ENCODE measurements at places on chromosomes 11 and 22.
A peak's percentile ranks its signal among the peaks of the same experiment; 100 is the strongest.

- DNase-seq: no peak
Observed at GRCh38 chr11:15468466-15468865, 353.7 kb downstream of the INSC start.

GRCh38 chr11:46951864-46952263, 15.3 kb downstream of the CSTPP1 start:
- no peak for DNase-seq

- peak; percentile 59 for DNase-seq
Observed at GRCh38 chr11:115391160-115391559, 113.1 kb downstream of the CADM1 start.

GRCh38 chr11:16925561-16926065, 88.6 kb downstream of the PLEKHA7 start:
- no peak for DNase-seq

DNA sequence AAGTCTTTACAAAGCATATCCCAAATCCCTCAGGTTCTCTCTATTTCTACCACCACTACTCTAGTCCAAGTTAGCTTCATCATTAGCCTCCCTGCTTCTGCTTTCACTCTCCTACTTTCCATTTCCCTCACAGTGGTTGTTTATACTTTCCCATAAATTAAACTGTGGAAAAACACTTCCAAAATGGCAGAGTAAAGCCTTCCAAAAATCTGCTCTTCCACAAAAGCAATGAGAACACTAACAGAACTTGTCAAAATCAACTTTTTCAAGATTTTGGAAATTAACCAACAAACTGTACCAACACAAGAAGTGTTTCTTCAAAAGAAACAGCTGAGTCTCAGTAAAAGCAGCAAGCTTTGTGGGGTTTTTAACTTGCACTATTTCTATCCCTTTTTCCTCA, 71.8 kb downstream of the TTC28 start:
- DNase-seq: no peak

- no peak for DNase-seq
Observed at GRCh38 chr11:45087086-45087899, 59.1 kb upstream of the PRDM11 start.

- DNase-seq: no peak
Observed at GRCh38 chr11:96373826-96374225, 15.9 kb downstream of the CCDC82 start.

DNA sequence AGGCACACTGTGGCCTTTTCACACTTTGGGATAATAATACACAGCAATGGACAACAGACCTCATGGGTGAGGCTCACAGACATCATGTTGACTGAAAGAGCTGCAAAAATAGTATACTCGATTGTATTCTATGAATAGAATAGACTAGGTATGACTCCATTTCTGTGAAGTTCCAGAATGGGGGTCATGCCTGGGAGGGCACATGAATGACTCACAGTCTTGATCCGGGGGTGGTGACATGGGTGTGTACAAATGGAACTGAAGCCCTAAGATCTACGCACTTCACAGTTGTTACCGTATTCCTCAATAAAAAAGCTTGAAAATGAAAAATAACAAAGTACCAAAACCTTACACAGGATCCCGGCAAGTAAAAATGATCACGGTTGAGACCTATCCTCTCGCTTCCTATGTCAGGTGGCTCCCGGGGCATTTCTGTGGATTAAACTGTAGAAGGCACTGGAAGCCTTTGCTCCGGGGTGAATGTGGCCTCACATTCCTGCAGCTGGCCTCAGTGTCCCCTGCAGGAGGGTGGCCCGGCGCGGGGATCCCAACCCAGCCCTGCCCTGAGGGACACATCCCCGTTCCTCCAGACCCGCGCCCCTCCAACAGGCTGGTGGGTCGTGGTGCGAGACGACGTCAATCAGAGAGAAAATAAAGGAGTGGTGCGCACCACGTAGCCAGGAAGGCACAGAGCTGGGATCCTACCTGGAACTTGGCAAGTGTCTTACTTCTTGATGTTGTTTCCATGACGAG, 75.9 kb downstream of the NECTIN1 start:
- DNase-seq: no peak

- DNase-seq: no peak
Observed at GRCh38 chr11:111452817-111453552, 59.2 kb downstream of the BTG4 start.

- DNase-seq: no peak
Observed at GRCh38 chr11:113382121-113382520, 5.5 kb upstream of the ANKK1 start.

- DNase-seq: no peak
Observed at GRCh38 chr11:8327761-8328192, 64.1 kb upstream of the LMO1 start.

Data from pons (tissue), 1 donor.